SJSA1 (cell line): ENCODE measurements at places on chromosomes 3 and 15.

- H3K4me1 ChIP-seq = no peaks in the 10 kb centered on the region
- no peak overlapping the region for H3K27ac ChIP-seq
- H3K27me3 ChIP-seq = no peaks in the 10 kb centered on the region
- no peak for DNase-seq
- H3K36me3 ChIP-seq = no peaks in the 10 kb centered on the region
Observed at GRCh38 chr15:38408576-38408975, 45.4 kb upstream of the FAM98B start.

- no peaks in the 10 kb centered on the region for H3K27me3 ChIP-seq
- DNase-seq = no peak
- H3K27ac ChIP-seq = no peak overlapping the region
- H3K4me1 ChIP-seq = no peaks in the 10 kb centered on the region
Observed at GRCh38 chr3:2950159-2950558, 160.0 kb downstream of the IL5RA start.

DNA sequence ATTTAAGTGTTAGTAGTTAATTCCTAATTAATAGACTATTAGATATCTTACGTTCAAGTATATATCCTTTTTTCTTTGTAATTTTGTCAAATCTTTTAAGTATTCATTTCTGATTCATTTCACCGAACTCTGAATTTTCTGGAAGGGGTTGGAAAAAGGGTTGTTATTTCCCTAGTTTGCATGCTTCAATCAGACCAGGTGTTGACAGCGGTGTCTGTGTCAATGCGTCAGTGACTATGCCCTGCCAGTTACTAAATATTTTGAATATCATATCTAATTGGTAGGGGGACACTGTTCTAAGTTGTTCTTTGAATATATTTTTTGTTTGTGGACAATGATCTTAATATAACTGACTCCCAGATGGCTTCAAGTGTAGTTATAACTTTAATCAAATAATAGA is 62.7 kb upstream of the TNFSF10 start:
- H3K27me3 ChIP-seq = no peaks in the 10 kb centered on the region
- peaks cover 5% of the 10 kb centered on the region for H3K4me1 ChIP-seq
- no peak for DNase-seq
- no peak overlapping the region for H3K4me3 ChIP-seq
- H3K27ac ChIP-seq = no peak overlapping the region

- DNase-seq = peak; percentile 85
- H3K4me3 ChIP-seq = no peak overlapping the region
- H3K27me3 ChIP-seq = no peaks in the 10 kb centered on the region
- H3K36me3 ChIP-seq = no peaks in the 10 kb centered on the region
- peaks cover 21% of the 10 kb centered on the region for H3K4me1 ChIP-seq
- H3K27ac ChIP-seq = no peak overlapping the region
Observed at GRCh38 chr15:66566963-66567531, 1.2 kb upstream of the LCTL start.

- no peak overlapping the region for H3K27ac ChIP-seq
- no peak for DNase-seq
- H3K27me3 ChIP-seq = no peaks in the 10 kb centered on the region
- H3K4me3 ChIP-seq = no peak overlapping the region
- no peaks in the 10 kb centered on the region for H3K4me1 ChIP-seq
Observed at GRCh38 chr3:105752791-105753415, 115.9 kb downstream of the CBLB start.

DNA sequence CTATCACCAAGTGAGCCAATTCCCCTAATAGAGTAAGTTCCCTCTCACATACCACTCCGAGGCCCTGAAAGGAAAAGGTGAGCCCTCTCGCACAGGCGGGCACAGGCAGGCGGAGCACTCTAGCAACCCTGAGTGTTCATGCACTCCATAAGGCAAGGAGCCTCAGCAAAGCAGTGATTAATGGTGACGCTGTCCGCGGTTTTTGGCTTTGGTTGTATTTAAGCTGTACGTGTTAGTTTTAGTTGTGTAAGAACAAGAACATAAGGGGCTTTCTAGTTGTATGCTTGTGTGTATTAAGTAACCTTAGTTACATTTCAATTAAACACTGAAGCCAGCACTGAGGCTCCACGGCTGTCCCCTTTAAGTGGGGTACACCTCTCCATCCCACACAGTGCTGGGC is 33.1 kb downstream of the KLHL25 start:
- no peaks in the 10 kb centered on the region for H3K27me3 ChIP-seq
- no peak for DNase-seq
- H3K27ac ChIP-seq = no peak overlapping the region
- H3K36me3 ChIP-seq = no peaks in the 10 kb centered on the region

DNA sequence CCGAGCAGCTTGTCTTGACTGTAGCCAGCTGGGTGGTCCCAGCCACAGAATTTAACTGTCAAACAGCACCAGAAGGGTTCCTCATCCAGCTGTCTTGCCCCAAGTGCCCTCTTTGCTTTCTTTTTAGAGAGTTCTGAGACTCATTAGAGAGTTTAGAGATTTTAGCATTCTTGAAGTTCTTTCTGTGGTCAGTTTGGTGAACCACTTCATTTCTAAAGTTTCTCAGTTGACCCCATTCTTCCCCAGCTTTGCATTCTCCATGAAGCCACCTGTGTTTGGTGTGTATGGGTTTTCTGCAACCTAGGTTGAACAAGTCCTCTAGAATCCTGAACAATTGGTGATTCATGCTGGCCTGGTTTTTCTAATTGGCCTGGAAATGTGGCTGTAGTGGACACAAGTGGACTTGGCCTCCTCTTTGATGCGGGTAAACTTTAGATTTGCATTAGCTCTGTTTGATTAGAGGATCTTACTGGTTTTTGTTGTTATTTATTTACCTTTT is 33.7 kb downstream of the FLNB start:
- H3K27ac ChIP-seq = peak overlapping the region; percentile 86
- H3K36me3 ChIP-seq = peaks cover 11% of the 10 kb centered on the region; the same call in 1 of the 2 replicates
- peaks cover 74% of the 10 kb centered on the region for H3K4me1 ChIP-seq
- DNase-seq = peak; percentile 96

GRCh38 chr15:51884041-51884440 is 54.6 kb downstream of the TMOD3 start:
- H3K36me3 ChIP-seq = peaks cover 18% of the 10 kb centered on the region
- H3K27me3 ChIP-seq = no peaks in the 10 kb centered on the region
- H3K4me3 ChIP-seq = no peak overlapping the region
- peak overlapping the region; percentile 10 for H3K27ac ChIP-seq

GRCh38 chr3:139476348-139476747 is at the start of gene RBP2:
Gene RBP2 (minus strand): TSS chr3:139476516. CDS start chr3:139476459, 57 bp downstream.
- no peak within 1 kb of the TSS for H3K4me3 ChIP-seq
- H3K27me3 ChIP-seq = no peaks in the 10 kb centered on the region
- no peak for DNase-seq
- H3K36me3 ChIP-seq = no peaks in the 10 kb centered on the region
- H3K27ac ChIP-seq = no peak within 1 kb of the TSS

DNA sequence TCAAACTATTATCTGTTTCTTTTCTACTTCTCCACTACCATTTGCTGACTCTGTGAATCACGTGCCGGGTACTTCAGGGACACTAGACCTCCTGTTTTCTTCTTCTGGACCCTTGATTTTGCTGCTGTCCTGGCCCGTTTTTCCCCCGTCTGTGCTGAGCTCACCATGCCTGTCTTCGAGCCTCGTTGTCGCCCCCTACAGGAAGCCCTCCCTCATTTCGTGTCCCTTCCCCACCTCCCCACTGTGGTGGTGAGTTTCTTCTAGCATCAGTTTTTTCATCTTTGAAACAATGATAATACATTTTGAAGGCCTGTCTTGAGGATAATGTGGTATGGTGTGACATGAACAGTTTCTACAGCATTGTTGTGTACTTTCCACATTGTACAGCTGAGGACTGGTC is 12.8 kb downstream of the GABRG3 start:
- DNase-seq = no peak
- H3K4me3 ChIP-seq = no peak overlapping the region
- no peaks in the 10 kb centered on the region for H3K4me1 ChIP-seq
- H3K36me3 ChIP-seq = no peaks in the 10 kb centered on the region
